ENCODE measurements at places on chromosomes 5 and 9.

DNA sequence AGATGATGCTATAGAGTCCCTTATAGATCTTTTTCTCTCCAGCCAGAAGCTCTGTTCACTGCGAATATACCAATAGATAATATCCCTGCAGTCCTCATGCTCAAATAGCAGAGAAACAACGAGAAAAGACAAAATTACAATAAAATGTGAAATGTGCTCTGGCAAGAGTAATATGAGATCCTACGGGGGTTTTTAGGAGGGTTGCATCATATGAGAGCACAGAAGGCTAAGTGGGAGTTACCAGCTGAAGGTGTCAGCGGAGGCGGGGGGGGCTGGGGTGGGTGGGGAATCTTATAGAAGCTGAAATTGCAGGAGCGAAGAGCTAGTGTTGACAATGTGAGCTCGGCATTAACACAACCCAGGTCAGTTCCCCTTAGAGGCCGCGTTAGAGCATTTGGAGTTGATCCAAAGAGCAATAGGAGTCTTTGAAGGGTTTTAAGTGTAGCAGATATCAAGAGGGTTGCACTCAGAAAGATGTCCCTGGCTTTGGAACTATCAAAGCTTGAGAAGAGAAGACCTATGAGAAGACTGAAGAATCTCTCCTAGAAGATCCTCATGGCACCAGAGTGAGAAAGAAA is 109.7 kb downstream of the BASP1 start:
- no peak for DNase-seq

GRCh38 chr5:65663804-65664521 is 39.1 kb downstream of the SHLD3 start:
- DNase-seq: no peak

DNA sequence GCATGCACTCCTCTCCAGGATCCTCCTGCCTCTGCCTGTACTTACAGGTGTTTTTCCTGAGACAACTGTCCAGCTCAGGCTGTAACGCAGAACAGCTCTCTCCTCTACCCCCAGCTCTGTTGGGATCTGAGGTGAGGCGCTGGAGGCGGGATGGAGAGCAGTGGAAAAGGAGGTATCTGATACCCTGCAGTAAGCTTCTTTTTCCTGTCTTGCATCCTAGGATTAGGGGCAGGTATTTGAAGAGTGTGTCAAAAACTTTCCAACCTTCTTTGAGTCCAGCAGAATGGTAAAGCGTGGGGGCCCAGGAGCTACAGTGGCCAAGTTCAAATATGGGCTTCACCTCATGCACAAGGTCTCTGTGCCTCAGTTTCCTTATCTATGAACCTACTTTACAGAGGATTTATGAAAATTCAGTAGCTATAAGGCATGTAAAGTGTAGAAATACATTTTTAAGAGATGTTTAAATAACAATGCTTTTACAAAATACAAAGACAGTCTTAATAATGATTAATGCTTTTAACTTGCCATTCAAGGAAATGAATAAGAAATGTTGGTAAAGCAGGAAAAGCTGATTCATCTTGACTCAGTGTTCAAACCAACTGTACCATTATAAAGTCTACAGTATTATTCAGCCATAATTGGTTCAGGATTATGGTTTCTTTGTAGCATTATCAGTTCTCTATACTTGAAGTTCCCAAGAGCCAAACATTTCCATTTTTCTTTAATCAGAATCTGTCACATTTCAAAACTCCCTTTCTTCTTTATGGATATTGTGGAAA is 26.1 kb downstream of the MAP1B start:
- DNase-seq: no peak

DNA sequence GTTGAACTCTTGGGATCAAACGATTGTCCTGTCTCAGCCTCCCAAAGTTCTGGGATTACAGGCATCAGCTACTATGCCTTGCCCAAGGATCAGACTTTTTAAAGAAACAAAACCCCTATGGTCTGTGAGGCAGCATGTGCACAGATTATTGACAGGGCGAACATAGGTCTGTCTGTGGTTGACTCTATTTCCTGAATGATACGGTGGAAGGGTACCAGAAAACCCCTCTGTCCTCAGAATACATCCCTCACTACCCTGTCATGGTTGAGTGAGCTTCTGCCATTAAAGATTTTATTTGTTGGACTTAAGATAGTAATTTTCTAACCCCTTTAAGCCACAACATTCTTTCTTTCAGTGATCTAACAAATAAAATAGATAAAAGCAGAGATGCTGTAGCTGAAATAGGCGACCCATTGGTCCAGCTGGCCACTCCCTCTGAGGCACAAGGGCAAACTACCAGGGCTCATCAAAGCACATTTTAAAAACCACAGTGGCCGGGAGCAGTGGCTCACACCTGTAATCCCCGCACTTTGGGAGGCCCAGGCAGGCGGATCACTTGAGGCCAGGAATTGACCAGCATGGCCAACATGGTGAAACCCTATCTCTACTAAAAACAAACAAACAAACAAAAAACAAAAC is 84.9 kb upstream of the ANKRD55 start:
- DNase-seq: no peak

- DNase-seq: no peak
Observed at GRCh38 chr9:131095666-131096268, 564 bp upstream of the AIF1L start.

- DNase-seq: no peak
Observed at GRCh38 chr5:102933316-102933715, 178.2 kb downstream of the PAM start.

- no peak for DNase-seq
Observed at GRCh38 chr9:34709196-34709978, 549 bp downstream of the CCL21 start.

DNA sequence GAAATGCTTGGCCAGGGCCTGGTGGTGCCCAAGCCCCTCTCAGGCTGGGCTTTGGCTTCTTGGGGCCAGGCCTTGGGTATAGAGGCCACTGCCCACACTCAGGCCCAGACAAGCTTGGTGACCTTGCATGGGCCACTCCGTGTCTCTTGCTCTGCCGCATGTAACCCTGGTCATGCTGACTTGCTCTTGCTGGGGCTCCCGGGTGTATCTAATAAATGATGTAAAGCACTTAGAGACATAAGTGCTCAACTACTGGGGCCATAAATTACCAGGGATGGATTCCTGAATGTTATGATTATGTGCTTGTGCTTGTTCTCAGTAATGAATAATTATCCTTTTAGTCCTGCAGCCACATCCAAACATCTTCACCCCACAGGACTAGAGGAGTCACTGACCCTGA is 54.0 kb downstream of the C5orf15 start:
- DNase-seq: no peak

GRCh38 chr5:35485487-35485886 is 132.2 kb upstream of the SPEF2 start:
- DNase-seq: no peak

- no peak for DNase-seq
Observed at GRCh38 chr5:462051-462481, 19.1 kb downstream of the EXOC3 start.

- peak; percentile 84 for DNase-seq
Observed at GRCh38 chr5:11182441-11183080, 421.5 kb upstream of the DAP start.

GRCh38 chr5:10632110-10632761 is 68.4 kb downstream of the ANKRD33B start:
- DNase-seq: no peak

GRCh38 chr5:135177591-135177990 is 143.6 kb upstream of the PITX1 start:
- DNase-seq: no peak

DNA sequence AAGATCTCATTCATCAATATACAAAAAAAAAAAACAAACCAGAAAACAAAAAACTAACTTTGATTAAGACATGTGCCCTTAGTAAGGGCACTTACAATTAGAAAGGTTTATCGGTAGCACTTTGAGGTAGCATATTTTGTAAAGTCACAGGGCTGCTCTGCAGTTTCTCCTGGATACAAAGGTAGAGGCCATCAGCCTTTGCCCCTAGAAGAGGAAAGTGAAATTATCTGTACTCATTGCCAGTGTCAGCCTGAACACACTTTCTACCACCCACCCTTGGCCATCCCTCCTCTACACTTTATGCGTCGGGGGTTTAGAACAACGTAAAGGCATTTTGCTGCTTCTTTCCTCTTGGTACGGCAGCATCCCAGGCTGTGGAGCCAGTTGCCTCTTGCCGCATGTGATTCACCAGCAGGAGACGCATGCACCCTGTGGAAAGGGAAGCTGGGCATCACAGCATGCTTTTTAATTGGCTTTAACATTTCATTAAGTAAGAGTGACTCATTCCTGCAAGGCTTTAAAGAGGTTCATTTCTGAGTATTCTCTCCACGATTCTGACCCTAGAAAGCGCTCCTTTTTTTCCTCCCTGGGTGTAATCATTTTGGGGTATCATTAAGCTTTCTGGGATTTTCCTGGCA is 84.6 kb downstream of the CEMIP2 start:
- peak; percentile 37 for DNase-seq

DNA sequence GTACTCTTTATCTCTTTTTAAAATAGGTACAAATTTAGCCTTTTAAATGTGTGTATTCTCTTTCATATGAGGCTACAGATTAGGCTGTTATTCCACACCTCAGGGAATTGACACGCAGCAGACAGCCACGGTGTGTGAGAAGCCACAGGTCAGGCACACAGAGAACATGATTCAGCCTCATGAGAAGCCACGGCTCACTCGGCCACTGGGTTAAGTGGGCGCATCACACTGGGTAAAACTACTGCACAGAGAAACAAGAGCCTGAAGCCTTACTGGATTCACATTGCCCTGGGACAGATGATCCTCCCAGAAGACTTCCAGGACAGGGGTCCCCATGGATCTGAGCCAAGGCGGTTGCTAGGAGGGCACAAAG is 28.2 kb downstream of the LPCAT1 start:
- DNase-seq: no peak

DNA sequence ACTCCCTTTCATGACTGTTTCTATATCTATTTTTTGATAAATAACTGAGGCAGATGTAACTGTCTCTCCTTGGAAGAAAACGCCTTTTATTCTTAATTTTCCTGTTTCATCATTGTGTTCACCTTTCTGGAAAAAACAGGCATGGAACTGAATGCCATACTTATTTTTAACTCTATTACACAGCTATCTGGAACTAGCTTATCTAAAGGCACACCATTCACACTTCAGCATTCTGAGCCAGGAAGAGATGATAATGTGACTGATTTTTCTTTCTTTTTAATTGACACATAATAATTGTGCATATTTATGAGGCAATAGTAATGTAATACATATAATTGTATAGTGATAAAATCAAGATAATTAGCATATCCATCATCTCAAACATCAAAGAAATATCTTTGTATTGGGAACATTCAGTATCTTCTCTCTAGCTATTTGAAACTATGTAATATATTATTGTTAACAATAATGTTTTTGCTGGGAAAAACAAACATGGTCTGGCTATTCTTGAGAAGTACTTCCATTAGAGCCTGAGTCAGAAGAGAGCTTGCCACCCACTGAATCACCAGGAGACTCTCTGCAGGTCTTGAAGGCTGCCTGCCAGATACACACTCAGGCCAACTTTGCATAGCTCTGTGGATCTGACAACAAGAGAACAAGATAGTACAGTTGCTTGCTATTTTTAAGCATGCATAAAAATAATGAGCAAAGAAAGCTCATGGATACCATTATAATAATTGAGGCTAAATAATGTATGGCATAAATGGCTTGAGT is 501.0 kb upstream of the EDIL3 start:
- no peak for DNase-seq

GRCh38 chr5:373710-374602 is 52.4 kb downstream of the AHRR start:
- DNase-seq: peak; percentile 10

GRCh38 chr5:17000291-17000939 is 64.3 kb upstream of the MYO10 start:
- DNase-seq: no peak

GRCh38 chr9:28971881-28972280 is 1398.6 kb upstream of the C9orf72 start:
- DNase-seq: no peak

DNA sequence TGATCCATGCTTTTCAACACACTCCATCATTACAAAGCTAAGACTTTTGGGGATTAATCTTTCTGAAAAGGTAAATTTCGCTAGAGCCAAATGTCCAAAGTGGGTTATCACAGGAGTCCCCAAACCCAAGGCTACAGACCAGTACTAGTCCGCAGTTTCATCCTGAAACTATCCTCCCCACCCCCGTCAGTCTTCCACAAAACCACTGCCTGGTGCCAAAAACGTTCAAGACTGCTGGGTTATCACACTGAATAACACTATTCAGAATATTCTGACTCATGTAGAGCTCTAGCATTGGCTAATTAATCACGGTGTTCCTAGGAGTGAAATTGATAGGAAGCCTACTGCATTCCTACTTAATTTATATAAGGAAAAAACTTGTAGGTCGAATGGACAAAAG is 24.7 kb downstream of the ERP44 start:
- DNase-seq: no peak

- DNase-seq: no peak
Observed at GRCh38 chr5:64869419-64869818, 100.7 kb downstream of the CWC27 start.

- no peak for DNase-seq
Observed at GRCh38 chr9:14231196-14231990, 82.5 kb downstream of the NFIB start.

DNA sequence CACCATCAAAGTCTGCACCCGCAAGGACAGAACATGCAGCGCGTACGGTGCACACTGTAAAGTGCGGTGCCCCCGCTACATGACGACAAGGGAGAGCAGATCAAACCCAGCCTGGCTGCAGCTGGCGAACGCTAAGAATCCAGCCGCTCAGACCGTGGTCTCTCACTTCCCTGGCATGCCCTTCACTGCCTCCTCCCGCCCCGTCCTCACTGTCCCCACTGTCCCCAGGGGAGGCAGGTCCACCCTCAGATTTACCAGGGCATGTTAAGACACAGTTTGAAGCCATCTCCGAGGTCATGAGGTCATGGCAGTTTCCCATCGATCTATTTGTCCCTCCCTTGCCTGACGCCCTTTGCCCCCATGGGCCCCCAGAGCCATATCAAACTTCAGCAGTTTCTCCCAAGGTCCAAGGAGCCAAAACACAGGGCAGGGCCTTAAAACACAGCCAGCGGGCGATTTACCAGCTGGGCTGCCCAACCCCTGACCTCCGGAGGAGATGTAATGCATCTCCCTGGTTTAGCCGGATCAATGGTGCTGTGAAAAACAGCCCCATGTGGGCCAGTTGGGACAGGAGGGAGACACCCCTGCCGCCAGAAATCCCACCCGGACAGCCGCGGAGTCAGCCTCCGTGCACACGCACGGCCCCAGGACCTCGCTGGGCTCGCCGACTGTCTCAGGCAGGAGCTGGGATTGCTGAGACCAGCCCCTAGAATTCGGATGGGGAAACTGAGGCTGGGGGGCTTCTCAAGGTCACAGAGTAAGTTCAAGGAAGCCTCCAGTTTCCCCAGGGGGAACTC is 52.3 kb upstream of the FUBP3 start:
- no peak for DNase-seq

DNA sequence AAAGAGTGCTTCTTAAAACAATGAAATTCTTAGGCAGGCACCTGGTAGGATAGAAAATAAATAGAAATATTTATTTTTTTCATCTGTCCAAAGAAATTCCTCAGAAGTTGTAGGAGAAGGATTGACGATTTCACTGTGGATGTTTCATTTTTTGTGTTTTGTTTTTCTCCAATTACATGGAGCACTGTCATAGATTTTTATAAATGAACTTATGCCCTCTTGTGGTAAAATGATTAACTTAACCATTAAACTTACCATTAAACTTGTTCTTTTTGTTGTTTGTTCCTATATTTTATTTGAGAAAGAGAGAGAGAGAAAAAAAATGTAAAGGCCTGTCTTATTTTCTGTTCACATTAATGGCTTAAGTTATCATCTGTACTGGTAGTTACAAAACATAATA is 339.2 kb downstream of the PRR16 start:
- DNase-seq: peak; percentile 3

GRCh38 chr5:150249744-150250143 is 39.8 kb downstream of the CAMK2A start:
- DNase-seq: no peak

- DNase-seq: no peak
Observed at GRCh38 chr9:24381205-24381604, 164.5 kb downstream of the IZUMO3 start.
